Activated T-helper 9 cell treated with anti-CD3 and anti-CD28 coated beads, Interleukin-2, amount 50 U/mL, for 16 hours (primary cell): ENCODE measurements at places on chromosomes 2 and 18.

GRCh38 chr2:85470850-85471800 lies 52.6 kb downstream of the SH2D6 start:
- no peak for DNase-seq

DNA sequence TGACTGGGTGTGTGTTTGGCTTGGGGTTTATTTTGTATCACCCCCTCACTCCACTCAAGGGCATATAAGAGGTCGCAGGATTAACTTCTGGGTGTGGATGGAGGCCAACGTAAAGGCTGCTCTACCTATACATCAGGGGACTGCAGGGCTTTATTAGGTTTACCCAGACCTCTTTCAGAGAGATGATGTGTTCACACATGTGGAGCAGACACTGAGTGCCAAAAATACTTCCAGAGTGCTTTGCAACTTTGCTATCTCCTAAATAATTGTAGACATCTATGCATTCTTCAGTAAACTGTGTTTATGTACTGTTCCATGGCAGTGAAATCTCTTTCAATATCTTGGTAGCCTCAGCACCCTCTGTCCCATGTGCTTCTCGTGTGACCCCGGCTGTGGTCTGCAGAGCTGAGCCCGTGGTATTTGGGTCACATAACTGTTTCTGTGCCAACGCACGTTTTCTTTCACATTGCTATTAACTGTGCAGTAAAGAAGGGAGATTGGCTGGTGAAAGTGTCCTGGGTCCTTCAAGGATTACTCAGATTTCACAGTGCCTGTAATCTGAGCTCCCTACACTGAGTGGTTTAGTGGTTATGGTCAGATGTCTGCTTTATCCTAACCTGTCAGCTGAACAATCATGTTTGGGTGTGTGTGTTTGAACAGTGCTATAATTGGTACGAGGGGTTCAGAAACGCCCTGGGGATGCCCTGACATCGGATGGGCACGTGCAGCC lies 208.1 kb downstream of the VAPA start:
- no peak for DNase-seq

DNA sequence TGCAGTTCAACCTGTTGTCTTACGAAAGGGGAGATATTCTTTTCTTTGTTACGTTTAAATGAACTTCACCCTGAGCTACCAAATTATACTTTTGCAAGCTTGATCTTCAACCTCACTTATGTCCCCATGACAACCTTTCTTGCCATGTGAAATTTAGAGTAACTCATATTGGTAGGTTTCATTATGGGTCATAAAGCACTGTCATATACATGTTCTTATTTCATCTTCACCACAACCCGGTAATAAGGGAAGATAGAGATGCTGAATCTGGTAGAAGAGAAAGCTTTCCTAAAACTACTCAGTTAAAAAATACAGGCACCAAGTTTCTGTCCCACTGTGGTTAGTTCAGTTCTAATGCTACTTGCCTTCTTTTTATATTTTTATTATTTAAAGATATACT lies 208.5 kb upstream of the NRP2 start:
- no peak for DNase-seq

DNA sequence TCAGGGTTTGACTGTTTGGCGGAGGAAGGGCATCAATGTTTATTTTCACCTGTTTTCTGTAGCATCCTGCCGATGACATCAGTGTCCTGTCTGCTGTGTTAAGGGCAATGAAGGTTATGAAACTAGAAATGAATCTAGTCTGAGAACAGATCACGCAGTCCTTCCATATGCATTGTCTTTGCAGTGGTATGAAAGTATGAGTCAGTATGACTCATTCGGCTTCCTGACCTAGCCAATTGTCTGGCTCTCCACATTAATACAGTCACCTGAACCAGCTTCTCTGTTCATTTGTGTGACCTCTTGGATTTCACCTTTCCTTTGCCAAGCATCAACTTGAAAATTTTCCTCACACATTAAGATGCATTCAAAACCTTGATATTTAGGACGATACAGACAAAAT lies 353.8 kb downstream of the RND3 start:
- no peak for DNase-seq

- DNase-seq: no peak
Observed at GRCh38 chr2:182821182-182821581, 45.3 kb downstream of the FRZB start.

DNA sequence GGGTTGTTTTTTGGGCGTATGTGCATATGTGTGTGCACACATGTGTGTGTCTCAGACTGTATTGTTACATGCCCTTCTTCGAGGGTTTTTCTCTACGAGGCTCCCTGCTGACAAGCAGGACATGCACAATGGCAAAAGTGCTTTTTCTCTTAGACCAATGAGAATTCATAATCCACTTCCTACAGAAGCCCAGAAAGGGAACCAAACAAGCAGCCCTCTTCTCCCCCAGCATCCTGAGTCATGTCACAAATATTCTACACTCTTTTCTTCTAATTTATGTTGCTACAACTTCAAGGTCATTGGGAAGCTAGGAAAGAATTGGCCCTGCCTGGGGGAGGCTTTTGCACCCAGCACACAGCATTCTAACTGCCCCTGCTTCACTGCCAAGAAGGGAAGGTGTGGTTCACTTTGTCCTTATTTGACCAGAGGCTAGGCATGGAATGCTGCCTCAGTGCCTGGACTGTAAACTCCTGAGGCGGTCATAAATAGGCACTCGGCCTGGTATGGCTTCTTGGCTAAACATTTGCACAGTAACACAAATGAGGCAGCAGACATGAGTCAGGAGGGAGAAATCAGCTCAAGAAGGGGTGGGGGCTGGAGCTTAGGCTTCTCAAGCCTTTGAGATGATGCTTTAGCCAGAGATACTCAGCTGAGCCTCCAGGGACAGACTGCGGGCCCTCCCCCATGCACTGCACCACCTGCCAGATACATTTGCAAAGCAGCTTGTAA lies 92.7 kb upstream of the KLF7 start:
- no peak for DNase-seq

DNA sequence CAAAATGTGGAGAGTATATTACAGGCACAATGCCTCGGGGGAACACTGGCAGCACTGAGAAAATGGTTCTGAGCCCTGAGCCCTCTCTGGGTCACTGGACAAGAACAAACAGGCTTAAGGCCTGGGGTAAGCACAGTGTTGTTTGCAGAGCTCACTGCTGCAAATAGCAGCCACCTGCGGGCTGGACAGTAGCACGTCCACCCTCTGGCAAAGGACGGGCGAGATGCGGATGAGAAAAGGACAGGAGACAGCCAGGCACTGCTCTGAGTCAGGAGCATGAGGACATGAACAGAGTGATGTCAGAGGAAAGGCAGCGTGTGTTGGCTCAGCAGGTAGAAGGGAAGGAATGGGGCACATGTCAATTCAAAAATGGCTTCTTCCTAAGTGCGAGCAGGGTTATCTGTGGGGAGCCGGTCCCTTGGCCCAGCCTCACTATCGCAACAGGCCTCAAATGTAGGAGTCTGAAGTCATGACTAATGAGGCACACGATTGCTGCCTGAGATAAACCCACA lies 25.9 kb upstream of the NEB start:
- DNase-seq: no peak

DNA sequence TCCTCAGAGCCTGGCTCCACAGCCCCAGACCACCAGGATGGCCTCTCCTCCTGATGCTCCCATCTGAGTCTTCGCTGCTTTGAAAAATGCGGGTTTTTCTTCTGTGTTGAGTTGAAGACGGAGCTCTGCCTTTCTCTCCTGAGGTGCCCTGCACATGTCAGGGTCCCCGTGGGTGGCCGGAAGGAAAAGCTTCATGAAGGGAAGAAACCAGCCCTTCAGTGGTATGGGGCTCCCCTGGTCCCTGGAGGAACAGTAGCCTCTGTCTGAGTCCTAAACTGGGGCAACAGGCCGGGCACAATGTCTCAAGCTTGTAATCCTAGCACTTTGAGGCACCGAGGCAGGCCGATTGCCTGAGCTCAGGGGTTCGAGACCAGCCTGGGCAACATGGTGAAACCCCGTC lies 54.7 kb upstream of the CAB39 start:
- no peak for DNase-seq

GRCh38 chr2:146540271-146540932 lies 1304.4 kb upstream of the ACVR2A start:
- no peak for DNase-seq

DNA sequence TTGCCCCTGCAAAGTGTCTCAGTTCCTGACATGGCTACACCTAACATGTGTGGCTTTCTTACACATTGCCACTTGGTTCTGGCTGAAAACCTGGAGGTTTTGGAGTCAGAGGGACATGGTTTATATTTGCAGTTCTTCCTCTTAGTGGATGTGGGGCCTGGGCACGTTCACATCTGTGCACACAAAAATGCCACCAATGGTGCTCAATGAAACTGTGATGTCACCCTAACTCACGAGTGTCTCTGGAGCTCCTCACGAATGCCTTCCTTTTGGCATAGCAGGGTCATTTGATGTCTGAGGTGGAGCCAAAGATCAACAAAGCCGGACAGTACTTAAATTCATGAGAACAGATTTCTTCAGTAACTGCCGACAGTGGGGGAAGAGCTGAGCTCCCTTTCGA lies 231.7 kb upstream of the HS6ST1 start:
- no peak for DNase-seq

DNA sequence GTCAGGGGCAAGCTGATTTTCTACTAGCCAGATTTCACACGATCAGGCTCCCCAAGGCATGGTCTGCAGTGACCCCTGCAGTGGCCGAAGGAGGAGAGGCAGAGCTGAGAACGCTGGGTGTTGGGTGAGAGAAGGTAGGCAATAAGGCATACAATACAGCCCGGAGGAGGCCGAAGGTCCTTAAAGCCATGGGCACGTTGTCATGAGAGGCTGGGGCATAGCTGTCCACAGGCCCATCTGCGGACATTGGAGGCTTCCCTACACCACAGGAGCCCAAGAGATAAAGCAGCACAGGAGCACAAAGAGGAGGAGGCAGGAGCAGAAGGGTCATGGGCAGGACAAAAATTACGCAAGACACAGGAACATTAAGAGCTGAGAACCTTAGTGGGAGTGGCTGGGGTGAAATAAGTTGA lies 16.7 kb upstream of the BZW1 start:
- no peak for DNase-seq

GRCh38 chr2:189409131-189409530 lies 32.1 kb upstream of the WDR75 start:
- DNase-seq: no peak

DNA sequence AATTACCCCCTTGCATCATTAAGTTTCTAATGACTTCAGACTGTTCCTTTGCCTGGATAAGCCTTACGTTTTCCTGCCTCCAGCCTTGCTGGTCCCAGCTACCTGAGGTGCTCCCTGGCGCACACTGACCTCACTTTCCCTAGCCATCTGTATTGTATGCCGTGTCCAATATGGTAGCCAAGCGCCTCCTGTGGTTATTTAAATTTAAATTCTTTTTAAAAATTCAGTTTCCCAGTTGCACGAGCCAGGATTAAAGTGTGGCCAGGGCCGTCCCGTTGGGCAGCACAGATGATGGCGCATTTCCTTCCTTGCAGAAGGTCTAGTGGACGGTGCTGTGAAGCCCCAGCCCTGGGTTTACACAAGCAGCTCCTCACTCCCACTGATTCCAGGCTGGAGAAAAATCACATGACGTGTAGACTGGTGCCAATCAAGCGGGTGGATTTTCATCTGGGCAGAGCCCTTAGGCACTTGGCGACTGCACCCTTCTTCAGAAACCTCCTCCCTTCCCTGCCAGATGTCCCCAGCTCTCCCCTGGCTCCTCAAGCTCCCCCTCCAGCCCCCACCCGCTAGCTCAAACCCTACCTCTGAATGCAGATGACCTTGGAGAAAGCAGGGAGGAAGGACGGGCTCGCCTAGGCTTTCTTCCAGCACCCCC lies 33.9 kb downstream of the ACKR3 start:
- no peak for DNase-seq

DNA sequence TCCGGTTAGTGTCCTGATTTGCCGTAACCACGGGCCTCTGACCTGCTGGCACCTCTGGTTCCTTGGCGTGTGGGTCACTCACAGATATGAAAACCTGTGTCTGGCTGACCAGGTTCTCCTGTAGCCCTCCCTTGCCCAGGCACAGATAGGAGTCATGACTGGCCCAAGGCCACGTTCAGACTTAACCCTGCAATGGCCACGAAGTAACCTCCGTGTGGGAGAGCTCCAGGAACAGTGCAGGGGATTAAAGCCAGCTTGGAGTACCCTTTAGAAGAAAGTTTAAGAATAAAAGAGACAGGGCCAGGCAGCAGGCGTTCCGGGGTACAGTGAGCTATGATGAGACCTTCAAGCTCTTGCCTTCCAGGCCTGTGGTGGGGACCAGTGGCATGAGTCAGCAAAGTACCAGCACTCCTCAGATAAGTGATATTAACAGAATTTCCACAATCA lies 25.5 kb downstream of the CENPO start:
- no peak for DNase-seq

DNA sequence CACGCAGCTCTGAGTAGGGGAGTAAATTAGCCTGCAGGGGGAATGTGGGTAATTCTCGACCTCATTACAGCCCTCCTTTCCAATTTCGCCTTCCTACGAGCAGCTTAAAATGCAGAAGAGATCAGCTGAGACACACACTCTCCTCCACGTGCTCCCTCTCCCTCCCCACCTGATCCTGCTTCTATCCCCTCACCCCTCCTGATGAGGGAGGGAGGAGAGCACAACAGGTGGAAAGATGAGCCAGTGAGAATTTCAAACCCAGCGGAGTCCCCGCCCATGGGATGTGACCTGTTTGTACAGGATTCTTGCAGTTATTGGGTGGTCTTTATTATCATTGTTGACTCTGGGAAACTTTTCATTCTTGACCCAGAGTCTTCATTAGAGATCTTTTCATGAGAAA lies 35.5 kb downstream of the DDX18 start:
- no peak for DNase-seq

GRCh38 chr2:240451791-240452461 lies 16.5 kb downstream of the GPC1 start:
- no peak for DNase-seq

GRCh38 chr2:147711031-147711430 lies 133.8 kb upstream of the ACVR2A start:
- no peak for DNase-seq

GRCh38 chr2:160630801-160631590 lies 137.4 kb upstream of the RBMS1 start:
- DNase-seq: no peak

- DNase-seq: no peak
Observed at GRCh38 chr2:120599656-120600055, 136.0 kb upstream of the GLI2 start.

DNA sequence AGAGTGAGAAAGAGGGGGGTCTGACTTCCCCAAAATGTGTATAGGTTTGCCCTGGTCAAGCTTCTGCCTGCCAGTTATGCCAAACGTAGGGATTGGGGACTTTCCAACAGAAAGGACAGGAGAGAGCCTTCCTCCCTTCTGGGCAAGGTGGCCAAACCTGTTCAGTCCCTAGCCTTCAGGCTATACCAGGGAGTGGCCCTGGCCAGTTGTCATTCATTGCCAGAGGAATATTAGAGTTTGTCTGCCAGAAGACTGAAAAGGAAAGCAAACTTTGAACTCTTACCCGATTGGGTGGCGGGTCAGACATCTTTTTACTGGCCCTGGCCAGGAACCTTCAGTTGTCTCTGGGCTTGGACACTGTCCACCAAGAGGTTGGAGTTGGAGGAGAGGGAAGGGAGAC lies 22.1 kb downstream of the RAB3GAP1 start:
- no peak for DNase-seq
